GM13977 (cell line): ENCODE measurements at places on chromosomes 1 and 21.

DNA sequence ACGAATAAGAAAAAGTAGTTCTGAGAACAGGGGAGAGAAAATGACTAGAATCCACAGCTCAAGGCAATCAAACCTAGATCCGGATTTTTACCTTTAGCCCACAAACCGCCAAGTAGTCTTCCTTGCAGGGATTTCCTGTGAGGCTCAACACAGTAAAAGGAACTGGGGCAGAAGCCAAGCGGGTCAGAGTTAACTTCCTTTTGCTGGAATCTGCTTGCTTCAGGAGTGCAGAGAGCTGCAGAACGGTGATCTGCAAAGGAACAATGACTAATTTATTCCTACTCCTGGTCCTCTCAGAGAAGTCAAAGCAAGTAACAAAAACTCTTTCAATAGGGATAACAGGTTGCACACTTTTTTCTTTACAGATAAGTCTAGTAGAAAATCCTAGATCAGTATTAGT is 53.4 kb downstream of the UBR4 start:
- DNase-seq, result no peak

- no peak for DNase-seq
Observed at GRCh38 chr1:209583408-209583807, at the start of gene CAMK1G. CAMK1G (plus strand) TSS chr1:209583714; CDS start chr1:209594984, 11,270 bp downstream.

GRCh38 chr1:173294843-173295242 is 87.7 kb upstream of the TNFSF4 start:
- DNase-seq, result no peak

- DNase-seq, result no peak
Observed at GRCh38 chr1:62589321-62589720, 8.0 kb upstream of the ANGPTL3 start.

DNA sequence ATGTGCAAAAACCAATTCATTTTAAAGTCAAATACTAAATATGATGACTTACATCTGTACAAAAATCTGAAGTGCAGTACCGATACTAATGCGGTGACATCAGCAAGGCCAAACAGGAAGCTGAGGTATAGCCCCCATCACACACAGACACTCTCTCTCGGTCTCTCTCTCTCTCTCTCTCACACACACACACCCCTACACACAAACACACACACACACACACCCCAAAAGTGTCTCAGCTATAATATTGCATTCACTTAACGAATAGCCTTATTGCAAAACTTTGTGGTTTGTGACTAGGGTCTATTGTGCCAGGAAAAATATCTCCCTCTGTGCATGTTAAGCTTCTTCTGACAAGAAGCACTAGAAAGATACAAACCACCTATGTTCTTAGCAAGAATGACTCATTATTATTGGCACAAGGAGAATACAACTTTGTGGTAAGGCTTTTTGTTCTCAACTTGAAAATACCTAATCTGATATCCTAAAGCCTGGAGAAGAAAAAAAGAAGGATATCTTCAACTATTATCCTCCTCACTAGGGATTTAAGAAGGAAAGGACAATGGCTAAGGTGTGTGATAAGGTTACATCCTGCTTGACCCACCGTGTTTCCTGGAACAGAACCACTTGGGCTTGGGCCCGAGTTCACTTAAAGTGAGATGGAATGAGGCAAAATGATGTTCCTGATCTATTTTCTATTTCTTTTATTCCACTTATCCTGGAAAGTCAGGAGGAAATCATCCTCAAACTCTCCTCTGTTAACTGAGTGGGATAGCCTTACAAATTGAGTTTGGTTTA is 107.1 kb downstream of the NIBAN1 start:
- peak; percentile 47 for DNase-seq

DNA sequence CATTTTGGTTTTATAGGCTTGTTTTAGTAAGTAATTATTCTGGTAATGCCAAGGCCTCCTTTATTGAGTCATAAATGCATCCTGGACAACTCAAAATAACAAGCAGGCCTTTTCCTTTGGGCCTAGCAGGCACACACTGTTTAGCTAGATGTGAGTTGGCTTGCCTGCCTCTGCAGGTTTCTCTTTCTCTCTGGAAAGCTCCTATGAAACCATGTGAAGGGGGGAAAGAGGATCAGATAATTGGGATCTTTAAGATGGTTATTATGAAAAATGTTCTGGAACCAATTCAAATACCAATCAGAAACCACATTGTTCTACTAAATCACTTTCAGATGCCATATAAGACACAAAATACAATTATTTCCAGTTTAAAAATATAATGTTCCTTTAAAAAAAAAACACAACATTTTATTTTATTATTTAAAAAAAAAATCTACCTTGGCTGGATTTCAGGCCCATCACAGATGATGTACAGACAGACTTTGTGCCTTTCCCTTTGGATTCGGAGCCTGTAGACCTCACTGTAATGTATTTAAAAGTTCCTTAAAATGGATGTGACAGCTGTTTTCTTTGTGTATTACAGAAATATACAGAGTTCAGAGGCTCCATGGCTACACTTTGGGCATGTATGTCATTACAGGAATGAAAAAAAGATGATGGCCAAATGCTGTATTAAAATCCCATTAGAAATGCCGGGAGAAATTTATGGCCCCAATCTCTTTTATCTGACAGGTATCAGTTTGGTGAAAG is 80.2 kb downstream of the NTMT2 start:
- DNase-seq, result no peak

DNA sequence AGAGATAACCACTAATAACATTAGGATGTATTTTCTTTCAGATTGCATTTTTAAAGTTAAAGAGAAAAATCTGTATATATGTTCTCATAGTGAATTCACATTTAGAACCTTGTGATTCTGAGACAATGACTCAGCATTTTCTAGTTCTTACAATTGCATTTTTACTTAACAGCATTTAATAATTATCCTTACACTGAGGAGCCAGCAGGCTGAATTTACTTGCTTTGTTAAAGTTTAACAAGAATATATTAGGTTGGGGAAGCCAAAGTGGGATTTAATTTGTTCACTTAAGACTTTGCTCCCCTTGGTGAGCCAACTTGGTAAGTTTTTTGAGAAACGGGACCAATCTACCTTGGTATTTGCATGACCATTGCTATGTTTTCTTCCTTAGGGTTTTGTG is 4.5 kb downstream of the PATJ start:
- DNase-seq, result no peak

DNA sequence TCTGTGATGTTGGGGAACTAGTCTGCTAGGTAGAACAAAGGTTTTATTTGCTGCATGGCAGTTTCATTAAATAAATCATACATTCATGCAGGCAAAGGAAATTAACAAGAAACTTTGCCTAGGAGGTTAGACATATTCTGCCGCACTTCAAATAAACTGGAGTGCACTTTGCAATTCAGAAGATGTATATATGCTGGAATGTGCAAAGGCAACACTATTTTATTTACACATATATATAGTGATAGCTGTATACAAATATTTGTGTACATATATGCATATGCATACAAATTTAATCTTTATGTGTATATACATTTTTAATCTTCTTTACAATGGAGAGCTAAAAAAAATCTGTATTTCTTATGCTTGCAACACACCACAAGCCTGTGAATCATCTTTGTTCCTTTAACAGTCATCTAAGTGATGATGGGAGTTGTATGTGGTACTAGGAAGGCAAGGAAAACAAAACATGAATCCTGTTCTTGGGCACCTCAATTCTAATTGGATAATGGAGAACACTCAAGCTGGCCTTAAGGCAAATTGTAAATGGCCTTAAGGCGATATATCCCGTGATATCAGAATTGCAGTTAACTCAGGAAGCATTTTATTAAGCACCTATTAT is 605.8 kb upstream of the CAMK1G start:
- no peak for DNase-seq

DNA sequence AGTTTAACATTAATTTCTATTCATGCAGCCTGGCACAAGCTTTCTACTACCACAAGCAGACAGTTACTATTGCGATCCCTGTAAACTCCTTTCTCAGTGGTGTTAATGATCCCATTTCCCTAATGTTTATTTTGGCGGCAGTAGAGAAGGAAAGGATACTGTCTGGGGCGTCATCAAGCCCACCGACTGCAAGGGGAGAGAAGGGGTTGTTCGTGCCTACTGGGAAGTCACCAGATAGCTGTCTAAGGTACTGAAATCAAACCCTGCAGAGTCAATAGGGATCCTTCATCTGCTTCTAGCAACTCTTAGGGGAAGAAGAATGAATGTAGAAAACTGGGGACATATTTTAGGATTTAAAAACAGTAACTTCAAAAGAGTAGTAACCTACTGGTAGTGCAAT is 95.2 kb upstream of the ADAR start:
- DNase-seq, result no peak

GRCh38 chr1:207981976-207982375 is 71.1 kb upstream of the CD34 start:
- no peak for DNase-seq

GRCh38 chr1:29525941-29526340 is 289.6 kb downstream of the PTPRU start:
- no peak for DNase-seq

GRCh38 chr1:55724551-55725325 is 509.6 kb upstream of the USP24 start:
- no peak for DNase-seq

GRCh38 chr1:19007491-19008441 is 51.3 kb upstream of the IFFO2 start:
- no peak for DNase-seq

DNA sequence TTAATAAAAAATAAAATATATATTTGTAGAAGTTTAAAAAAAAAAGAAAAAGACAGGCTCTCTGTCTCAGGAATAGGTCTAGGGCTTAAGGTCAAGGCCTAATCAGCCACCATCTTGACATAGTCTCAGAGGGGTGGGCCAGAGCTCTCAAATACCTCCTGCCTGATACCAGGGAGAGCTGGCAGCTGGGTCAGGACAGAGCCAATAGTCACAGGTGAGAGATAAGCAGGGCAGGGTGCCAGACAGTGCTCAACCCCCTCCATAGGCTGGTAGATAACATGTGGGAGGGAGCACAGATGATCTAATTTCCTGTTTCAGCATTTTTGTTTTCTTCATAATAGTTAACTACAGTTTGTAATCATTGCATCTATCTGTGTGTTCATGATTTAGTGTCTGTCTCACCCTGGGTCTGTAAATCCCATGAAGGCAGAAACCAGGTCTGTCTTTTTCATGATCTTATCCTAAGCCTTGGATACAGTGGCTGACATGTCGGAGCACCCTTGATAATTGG is 152.0 kb upstream of the GRIK3 start:
- no peak for DNase-seq

- no peak for DNase-seq
Observed at GRCh38 chr1:203168256-203168786, 7.3 kb downstream of the MYBPH start.
